ENCODE measurements at places on chromosomes 13 and 19. TPM values are rescaled to one million over a fixed set of nuclear protein-coding genes. Genes with fewer than 3 reads are reported as not detected.

DNA sequence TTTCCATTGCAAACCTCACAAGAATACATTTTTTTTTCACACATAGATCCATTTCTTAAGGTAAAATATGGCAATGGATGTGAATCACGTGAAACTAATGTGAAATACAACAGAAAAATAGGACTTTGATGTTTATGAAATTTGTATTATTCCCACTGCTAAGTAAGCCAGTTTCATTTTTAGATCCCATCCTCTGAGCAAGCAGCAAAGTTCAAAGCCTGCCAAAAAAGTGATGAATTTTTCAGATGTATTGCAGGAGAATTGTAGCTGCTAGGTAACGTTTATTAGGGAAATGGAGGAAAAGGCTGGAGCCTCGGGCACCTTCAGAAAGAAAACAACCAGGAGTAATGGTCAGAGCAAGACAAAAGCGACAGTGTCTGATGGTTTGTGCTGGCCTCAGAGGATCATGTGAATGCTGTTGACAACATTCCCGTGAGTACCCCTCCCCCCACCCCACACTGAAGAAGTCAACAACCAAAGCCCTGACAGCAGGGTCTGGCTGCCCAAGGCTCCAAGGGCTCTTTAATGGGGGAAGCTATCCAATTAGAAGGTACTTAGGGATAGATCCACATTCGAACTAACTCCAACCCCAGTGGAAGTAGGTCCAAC is 95.5 kb downstream of the OXGR1 start:
- no peak for DNase-seq

- DNase-seq: no peak
Observed at GRCh38 chr19:40303765-40304164, 18.6 kb upstream of the AKT2 start.

GRCh38 chr13:33710924-33711323 is 107.0 kb upstream of the RFC3 start:
- no peak for DNase-seq

DNA sequence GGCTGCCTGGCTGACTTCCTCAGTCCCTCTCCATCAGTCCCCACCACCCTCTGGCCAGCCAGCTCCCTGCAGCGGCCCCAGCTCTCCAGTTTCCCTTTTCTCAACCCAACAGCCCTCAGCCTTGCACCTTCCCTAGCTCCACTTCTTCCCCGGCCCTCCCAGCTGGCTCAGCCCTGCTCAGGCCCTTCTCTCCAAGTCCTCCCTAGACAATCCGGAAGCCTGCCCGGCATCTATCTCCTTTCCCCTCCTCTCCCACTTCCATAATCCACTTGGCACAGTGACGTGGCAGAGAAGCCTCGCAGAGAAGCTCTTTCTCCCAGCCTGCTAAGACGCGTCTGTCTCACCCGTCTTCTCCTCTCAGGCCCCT is 1.1 kb downstream of the UBXN6 start:
- no peak for DNase-seq

GRCh38 chr19:17339088-17339741 is 1.9 kb downstream of the GTPBP3 start:
- no peak for DNase-seq

- DNase-seq: peak; percentile 71
Observed at GRCh38 chr19:45097776-45098520, 5.0 kb downstream of the PPP1R37 start.

The CDX2 gene
- not detected for total RNA-seq

The PEG3 gene
- 17.0 TPM for total RNA-seq

All from breast epithelium (tissue), 4 donors.